ENCODE measurements at places on chromosomes 2 and 18.
A peak's percentile ranks its signal among the peaks of the same experiment; 100 is the strongest.

GRCh38 chr2:240136671-240137292 is 677 bp upstream of the COPS9 start:
- DNase-seq = no peak

- peak; percentile 36 for DNase-seq
These were observed 218.3 kb downstream of the HAUS1 start for GRCh38 chr18:46322411-46322891.

DNA sequence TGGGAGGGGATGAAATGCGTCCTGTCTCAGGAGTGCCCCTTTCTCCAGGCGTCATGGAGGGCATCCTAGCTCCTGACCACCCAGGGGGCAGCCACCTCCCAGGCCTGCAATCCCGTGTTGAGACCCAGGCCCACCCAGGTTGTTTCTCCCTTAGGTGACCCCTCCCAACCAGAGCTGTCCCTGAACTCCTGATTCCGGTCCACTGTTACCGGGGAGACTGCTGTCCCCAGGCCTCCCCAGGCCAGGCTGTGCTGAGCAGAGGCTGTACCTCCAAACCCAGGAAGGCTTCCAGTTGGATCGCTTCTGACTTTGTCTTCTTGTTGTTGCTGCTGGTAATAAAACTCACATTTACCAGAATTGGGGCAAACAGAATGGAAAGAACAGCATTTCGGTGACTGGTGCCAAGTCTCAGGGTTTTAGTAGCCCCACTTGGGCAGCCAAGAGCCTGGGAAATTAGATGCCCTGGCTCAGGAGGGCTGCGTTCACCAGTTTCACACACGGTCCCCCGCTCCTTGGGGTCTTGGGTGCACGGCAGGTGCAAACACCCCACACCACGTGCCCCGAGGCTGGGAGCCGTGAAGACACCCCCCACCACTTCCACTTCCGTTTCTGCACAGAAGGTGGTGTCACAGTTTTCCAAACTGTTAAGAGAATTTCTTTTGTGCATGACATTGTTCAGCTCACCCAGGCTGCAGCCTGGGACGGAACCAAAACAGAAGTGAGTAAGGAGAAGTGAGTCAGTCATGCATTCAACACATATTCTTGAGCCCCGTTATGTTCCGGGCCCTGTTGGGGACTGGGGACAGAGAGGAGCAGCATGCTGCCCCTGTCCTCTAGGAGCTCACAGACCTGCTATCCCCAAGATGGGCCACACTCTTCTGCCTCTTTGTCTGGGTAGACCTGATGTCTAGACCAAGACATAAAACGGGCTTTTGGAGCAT is 29.4 kb downstream of the ITM2C start:
- DNase-seq = no peak

DNA sequence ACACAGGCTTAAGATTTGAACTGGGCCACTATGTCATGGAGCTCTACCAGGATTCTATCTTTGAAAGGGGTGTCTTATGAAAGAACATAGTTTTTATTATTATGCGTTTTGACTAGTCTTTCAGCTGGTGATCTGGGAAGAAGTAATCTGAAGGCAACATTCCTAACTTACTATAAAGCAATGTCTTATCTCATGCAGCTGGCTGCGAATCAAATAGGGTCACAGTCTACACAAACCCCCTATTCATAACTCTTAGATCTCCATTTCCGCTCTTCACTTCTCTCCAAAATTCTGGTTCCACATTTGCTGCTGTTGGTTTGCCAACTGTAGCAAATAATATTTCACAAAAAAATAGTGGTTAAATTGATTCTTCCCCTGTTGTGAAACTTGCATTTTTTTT is 813.3 kb downstream of the CNTNAP5 start:
- no peak for DNase-seq

DNA sequence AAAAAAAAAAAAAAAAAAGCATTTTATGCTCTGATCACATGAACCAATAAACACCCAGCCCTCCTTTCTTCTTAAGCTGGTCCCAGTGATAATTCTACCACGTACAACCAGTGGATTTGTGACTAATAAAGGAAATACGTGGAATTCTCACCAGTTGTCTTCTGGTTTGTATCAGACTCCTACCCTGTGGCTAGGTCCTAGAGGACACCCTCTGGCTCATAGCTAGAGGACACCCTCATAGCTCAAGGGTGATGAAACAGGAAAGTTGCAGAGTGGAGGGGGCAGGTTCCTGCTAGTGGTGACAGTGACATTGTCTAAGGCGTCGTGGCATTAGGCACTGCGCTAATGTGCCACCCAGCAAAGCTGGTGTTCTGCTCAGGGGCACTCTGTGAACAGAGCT is 167.8 kb downstream of the BCL11A start:
- no peak for DNase-seq

GRCh38 chr2:65075176-65075575 is 19.0 kb downstream of the CEP68 start:
- no peak for DNase-seq

- no peak for DNase-seq
These were observed 36.6 kb downstream of the LONRF2 start for GRCh38 chr2:100285691-100286090.

- DNase-seq = no peak
These were observed 196.3 kb upstream of the PKDCC start for GRCh38 chr2:41851554-41851953.

DNA sequence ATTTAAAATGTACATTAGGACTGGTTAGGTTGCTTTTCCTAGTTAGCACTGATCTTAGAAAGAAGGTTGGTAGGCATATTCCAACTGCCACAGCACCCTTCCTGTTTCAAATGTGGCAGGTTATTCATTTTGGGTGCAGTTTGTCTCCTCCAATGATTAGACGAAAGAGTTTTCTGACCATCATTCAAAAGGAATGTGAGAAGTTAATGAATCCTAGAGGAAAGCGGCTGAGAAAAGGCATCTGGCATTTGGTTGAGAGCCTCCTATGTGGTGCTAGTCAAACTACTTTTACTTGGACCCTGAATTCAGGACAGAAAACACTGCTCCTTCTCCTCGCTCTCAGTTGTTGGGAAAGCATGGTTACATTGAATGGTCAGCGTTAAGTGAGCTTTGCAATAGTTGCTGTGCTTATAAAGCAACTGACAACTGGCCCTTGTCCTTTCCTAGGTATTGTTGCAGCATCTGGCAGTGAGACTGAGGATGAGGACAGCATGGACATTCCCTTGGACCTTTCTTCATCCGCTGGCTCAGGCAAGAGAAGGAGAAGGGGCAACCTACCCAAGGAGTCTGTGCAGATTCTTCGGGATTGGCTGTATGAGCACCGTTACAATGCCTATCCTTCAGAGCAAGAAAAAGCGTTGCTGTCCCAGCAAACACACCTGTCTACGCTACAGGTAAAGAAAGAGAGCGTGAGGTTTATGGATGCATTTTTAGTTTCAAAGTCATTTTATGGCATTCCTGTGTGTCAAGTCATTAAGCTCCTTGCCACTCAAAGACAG is 6.1 kb downstream of the TGIF1 start:
- no peak for DNase-seq

DNA sequence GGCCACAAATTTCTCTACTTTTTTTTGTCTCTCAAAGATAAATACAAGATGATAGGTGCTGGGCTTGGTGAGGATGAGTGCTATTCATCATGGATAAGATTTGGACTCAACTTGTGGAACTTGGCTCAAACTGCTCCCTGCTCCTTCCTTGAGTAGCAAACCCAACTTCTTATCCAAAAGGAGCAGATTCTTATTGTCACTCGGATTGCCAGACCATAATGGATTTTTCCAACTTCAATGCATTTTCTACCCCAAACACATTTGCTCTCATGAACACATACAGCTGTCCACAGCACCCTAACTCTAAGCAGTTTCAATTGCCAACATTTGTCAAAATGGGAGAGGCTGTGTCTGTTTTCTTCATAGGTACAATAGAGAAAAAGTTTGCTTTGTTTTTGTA is 99.5 kb upstream of the APCDD1 start:
- DNase-seq = no peak

- DNase-seq = no peak
These were observed 1204.5 kb upstream of the SLC39A10 start for GRCh38 chr2:194452504-194452903.

DNA sequence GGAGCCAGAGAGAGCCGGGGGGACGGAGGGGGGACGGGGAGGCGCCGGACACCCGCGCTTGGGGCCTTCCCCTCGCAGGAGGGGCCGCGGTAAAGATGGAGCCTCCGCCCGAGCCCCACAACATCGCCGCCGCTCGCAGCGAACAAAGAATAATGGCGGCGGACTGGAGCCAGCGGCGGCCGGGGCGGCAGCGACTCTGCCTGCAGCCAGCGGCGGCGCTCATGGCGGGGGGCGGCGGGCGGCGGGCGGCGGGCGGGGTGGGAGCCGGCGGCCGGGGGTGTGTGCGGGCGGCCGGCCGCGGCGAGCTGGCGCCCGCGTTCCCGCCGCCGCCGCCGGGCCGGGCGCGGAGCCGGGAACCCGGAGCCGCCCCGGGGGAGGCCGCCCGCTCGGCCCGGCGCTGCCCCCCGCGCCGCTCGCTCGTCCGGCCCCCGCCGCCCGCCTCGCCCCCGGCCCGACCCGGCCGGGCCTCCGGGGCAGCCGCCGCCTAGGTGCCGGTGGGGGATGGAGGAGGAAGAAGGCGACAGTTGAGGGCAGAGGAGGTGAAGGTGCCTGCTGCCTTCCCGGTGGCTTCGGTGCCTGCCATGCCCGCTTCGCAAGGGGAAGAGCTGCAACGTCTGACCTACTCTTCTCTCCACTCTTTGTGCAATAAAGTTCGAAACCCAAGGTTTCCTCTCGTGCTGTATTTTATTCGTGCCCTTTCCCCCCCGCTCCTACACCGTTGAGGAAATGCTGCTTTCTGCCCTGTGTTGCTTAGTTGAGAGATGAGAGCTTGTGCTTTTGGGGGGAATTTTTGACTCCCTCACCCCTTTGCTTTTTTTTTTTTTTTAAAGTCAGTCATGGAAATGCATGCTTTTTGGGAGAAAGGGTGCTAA is 634 bp downstream of the CREB1 start:
- DNase-seq = no peak

DNA sequence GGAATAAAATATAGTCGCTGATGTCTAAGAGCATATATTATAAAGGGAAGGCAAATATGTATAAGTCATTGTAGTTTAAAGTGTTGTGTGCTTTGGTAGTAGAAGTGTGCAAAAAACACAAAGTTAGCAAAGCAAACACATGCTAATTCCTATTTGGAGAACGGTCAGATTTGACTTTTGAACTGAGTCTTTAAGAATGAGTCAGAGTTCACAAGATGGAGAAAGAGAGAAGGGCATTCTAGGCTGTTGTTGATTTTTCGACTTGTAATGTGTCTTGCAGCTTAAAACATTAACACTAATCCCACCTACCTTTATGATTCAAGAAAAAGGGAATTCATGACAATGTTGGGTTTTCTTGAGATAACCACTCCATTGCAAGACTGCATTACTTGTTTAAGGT is 98.1 kb downstream of the CRIM1 start:
- DNase-seq = no peak

GRCh38 chr2:32752205-32752604 is 124.4 kb downstream of the TTC27 start:
- no peak for DNase-seq

GRCh38 chr2:41626936-41627335 is 420.9 kb upstream of the PKDCC start:
- DNase-seq = no peak

- no peak for DNase-seq
These were observed 70.0 kb downstream of the MBP start for GRCh38 chr18:77062518-77063003.

GRCh38 chr2:69196327-69197117 is 183.5 kb downstream of the ANTXR1 start:
- DNase-seq = no peak

GRCh38 chr2:144504218-144504641 is 15.7 kb downstream of the ZEB2 start:
- no peak for DNase-seq

- no peak for DNase-seq
These were observed 51.6 kb upstream of the ZNF532 start for GRCh38 chr18:58813105-58813504.

DNA sequence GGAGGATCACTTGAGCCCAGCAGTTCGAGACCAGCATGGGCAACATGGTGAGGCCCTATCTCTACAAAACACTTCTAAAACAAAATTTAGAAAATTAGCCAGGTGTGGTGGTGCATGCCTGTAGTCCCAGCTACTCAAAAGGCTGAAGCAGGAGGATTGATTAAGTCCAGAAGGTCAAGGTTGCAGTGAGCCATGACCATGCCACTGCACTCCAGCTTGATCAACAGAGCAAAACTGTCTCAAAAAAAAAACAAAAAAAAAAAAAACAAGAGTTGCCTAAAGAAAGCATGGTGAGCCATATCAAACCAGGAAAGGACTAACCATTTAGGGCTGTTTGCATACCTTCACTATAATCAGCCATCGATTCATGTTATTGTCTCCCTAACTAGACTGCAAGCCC is 4.5 kb downstream of the CLASP1 start:
- no peak for DNase-seq

- DNase-seq = peak; percentile 51
These were observed 185.7 kb downstream of the ACKR3 start for GRCh38 chr2:236755278-236755840.

GRCh38 chr18:24254071-24254470 is 115.2 kb downstream of the CABYR start:
- DNase-seq = no peak

- no peak for DNase-seq
These were observed 12.2 kb upstream of the NFATC1 start for GRCh38 chr18:79383388-79384056.

GRCh38 chr18:73884868-73885267 is 262.8 kb downstream of the FBXO15 start:
- DNase-seq = no peak

DNA sequence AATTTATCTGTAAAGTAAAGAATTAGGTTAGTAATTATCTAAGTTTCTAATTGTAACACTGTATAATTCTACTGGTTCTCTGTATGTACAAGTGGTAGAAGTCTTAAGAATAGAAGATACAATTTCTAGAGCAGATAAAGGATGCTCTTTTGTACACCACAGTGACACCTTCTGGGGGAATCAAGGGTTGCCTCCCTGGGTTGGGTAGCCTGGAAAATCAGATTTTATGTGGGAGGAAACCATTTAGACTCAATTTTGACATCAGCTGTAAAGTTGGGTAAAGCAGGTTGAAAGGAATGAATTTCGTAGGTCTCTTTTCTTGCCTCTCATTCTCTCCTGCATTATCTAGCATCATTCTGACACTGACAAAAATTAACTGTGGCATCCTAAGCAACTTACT is 354.8 kb downstream of the DCC start:
- no peak for DNase-seq

- DNase-seq = no peak
These were observed 1234.4 kb downstream of the CNTNAP5 start for GRCh38 chr2:125259451-125259850.

GRCh38 chr18:11570073-11570588 is 39.3 kb upstream of the SLC35G4 start:
- no peak for DNase-seq

DNA sequence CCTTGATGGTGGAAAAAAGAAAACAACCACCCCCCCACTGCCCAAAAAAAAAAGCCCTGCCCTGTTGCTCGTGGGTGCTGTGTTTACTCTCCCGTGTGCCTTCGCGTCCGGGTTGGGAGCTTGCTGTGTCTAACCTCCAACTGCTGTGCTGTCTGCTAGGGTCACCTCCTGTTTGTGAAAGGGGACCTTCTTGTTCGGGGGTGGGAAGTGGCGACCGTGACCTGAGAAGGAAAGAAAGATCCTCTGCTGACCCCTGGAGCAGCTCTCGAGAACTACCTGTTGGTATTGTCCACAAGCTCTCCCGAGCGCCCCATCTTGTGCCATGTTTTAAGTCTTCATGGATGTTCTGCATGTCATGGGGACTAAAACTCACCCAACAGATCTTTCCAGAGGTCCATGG is 28.0 kb downstream of the MAL start:
- no peak for DNase-seq

Measured in type B pancreatic cell (in vitro differentiated cells).